ENCODE measurements at places on chromosomes 13 and 19.

DNA sequence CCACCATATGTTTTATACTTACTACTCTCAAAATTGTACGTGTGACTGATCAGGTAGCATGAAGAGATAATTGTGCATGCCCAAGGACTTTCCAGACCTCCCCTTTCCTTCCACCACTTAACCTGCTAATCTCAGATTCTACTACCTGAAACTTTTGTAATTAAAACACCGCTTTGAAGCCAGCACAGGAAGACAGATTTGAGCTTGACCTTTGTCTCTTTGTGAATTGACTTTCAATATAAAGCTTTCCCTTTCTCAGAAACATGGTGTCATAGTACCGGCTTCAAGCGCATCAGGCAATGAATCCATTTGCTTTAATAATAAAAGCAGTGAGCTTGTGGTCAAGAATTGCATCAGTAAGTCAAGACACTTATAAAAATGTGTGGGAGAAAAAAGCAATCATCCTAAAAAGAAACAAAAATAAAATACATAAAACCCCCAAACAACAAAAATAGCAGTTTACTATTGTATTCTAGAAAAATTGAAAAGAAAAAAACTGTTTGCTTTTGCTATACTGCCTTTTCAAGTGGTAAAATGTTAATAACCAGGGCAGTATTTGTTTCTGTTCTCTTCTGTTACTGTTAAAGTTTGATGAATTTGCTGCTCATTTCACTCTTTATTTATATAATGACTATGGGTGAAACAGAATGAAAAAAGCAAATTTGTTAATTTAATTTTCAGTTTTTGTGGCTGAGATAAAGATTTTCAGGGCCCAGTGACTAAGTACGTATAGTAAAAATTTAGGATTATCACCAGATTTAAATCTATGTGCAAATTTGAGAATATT lies 2075.3 kb downstream of the PCDH9 start:
- ATAC-seq, result no peak

DNA sequence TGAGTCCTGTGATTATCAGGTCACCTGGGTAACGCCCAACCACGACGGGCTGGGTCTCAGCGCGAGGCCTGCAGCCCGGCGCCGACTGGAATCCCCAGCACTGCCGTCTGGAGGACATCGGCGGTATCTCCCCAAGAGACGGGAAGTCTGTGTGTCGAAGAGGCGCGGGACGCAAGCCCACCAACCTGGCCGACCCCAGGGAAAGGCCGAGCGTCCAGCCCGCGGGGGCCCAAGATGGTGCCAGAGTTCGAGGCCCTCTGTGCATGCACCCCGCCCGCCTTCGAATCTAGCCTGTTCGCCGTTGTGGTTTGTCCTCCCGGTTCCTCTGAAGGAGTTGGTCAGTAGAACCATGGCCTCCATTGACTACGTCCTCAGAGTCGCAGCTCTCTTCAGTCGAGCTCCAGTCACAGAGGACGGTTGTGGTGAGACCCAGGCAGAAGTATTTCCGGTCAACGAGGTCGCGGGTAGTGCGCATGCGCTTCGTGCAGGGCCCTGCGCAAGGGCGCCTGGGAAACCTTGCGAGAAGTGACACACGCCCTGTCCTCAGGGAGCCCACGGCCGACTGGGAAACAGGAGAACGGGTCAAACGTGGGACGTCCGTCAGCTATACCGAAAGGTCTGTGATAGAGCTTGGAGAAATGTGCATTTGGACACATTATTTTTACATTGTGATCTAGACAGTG lies 24.1 kb upstream of the PEG3 start:
- no peak for ATAC-seq

- ATAC-seq, result no peak
Observed at GRCh38 chr13:30255696-30256095, 51.7 kb downstream of the KATNAL1 start.

DNA sequence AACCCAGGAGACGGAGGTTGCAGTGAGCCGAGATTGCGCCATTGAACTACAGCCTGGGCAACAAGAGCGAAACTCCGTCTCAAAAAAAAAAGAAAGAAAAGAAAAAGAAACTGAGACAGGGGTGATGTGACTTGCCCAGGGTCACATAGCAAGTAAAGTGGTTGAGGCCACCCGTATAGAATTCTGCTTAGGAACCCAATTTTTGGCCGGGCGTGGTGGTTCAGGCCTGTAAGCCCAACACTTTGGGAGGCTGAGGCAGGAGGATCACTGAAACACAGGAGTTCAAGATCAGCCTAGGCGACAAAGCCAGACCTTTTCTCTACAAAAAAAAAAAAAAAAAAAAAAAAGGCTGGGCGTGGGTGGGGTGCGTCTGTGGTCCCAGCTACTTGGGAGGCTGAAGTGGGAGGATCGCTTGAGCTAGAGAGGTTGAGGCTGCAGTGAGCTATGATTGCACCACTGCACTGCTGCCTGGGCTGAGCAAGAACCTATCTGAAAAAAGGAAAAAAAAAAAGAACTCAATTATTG lies 1.3 kb downstream of the SNRPA start:
- no peak for ATAC-seq

DNA sequence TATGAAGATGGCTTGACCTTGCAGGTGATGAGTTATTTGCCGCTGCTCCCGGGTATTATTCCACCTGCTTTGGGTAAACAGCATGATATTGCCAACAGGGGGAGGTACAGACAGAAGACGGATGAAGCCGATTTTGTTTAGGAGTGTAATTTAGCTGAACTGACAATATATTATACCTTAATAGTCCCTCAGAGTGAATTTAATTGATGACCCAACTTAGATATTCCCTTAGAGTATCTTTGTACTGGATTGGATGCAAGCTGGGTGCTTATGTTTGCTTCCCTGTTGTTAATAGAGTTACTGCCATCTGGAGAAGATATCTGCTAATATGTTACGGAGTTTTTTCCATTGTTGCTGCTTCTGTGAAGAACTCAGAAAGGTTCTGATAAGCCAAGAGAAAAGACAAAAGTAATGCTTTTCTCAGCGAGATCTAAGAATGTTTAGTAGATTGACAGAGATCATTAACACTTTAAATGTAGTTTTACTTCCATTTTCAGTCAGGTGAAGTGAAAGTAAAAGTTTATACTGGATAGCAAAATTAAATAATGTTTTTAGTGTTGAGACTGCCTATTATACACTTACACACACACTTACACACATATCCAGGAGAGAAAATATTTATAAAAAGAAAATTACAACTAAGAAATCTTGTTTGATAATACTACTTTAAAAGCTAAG lies 2220.8 kb upstream of the PCDH20 start:
- no peak for ATAC-seq

DNA sequence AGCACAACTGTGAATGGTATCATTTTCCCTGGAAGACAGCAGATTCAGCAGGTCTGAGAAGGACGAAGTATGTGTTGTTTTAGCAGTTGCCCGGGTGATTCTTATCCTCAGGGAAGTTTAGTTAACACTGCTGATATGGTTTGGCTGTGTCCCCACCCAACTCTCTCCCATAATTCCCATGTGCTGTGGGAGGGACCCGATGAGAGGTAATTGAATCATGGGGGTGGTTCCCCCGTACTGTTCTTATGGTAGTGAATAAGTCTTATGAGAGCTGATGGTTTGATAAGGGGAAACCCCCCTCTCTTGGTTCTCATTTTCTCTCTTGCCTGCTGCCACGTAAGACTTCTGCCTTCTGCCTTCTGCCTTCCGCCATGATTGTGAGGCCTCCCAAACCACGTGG lies 81.0 kb upstream of the UBAC2 start:
- peak; percentile 64 for ATAC-seq

DNA sequence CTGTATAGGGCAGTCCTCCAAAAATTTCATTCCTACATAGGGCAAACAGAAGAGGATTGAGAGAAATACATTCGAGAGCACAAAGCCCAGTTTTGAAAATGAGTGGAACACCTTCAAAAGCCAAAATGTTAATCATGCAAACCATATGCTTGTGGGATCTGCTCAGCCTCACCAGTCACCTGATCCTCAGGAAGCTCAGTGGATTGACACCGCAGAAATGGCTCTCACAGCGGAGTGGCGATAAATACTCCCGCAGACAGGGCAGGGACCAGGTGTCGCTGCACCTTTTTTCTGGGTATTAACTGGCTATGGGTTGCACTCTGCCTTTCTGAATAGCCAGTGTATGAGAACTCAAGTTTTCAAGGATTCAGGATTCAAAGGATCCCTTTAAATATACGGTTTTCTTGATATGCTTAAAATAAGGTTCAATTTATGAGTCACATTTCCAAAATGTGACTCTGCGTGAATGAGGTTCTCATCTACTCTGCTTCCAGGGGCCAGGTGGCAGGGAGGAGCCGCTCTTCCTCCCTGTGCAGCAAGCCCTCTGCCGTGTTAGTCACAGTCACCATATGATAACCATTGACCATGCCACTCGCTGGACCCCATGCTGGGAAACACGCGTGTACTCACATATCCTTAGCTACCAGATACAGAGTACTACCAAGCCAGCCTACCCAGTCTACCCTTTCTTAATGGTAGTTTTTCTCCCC lies 18.3 kb upstream of the DHRS12 start:
- no peak for ATAC-seq

GRCh38 chr13:61898207-61898606 lies 482.6 kb upstream of the PCDH20 start:
- ATAC-seq, result no peak

- peak; percentile 88 for ATAC-seq
Observed at GRCh38 chr13:49760558-49760957, 31.9 kb downstream of the KPNA3 start.

DNA sequence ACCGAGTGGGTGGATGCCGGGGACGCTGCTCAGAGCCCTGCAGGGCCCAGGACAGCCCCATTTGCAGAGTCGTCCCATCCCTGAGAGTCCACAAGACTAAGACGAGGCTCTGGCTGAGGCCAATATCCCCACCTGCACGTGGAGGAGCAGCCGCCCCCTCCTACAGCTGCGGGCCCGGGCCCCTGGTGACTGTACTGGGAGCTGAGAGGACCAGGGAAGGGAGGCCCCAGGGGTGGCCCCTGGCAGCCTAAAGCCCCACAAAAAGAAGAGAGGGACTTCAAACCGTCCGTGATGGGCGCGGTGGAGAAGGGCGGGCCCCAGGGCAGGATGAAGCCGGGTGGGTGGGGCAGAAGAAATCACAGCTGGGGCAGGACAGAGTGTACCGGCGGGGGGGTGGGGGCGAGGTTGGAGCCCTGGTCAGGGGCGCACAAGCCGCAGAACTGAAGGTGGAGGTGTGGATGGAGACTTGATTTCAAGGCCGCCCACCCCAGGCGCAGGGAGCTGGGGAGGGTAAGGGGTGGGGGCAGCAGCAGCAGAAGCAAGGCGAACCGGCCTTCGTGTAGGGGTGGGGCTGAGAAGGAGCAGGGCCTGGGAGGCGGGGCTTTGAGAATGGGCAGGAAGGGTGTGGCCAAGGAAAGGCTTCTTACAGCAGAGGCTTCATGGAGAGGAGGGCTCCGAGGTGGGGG lies 12.9 kb downstream of the CFD start:
- peak; percentile 80 for ATAC-seq

- ATAC-seq, result no peak
Observed at GRCh38 chr19:49362929-49363267, 682 bp upstream of the TEAD2 start.

DNA sequence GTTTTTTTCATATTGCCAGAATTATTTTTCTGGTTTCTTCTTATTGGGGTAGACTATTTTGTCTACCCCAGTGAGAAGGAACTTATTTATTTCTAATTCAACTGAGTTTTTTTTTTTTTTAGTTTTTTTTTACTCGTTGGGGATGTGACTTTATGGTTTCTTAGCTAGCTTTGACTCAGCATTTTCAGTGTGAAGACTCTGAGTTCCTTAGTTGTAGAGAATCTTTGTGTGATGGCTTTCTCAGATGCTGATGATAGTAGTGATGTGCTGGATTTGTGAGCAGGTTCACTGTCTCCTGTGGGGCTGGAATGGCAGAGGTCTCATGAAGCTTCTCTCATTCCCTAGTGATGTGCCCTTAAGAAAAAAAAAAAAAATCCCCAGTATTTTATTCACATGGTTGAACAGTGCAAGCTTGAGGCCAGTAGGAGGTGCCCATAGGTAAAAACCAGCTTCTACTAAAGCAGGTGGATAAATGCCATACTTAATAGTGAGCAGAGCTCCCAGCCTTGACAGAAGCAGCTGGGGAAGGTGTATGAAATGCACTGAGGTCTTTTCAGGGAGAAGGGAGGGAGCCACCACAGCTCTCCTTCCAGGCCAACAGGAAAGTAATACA lies 106.2 kb upstream of the KLF5 start:
- ATAC-seq, result no peak

DNA sequence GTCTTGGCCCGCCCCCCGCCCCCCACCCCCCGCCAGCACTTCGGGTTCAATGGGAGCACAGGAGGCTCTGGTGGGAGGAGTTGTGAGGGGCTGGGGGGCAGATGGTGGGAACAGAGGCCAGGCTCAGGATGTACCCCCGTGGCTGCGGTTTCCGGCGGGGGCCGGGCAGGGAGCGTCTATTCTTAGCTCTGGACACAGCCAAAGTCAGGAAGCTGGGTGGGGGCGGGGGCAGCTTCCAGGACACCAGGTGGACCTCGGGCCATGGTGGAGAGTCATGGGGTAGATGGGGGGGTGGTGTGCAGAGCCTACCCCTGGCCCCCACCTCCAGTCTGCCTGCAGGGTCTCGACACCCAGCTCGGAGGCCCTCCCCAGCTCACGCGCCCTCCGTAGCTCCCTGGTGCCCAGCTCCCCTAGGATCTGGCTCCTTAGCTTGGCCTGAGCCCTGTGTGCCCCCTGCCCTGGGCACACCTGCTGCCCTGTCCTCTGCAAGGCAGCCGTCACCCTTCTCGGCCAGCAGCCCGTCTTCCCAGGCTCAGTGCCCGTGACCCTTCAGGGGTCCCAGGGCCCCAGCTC lies 2.2 kb upstream of the TBXA2R start:
- no peak for ATAC-seq

DNA sequence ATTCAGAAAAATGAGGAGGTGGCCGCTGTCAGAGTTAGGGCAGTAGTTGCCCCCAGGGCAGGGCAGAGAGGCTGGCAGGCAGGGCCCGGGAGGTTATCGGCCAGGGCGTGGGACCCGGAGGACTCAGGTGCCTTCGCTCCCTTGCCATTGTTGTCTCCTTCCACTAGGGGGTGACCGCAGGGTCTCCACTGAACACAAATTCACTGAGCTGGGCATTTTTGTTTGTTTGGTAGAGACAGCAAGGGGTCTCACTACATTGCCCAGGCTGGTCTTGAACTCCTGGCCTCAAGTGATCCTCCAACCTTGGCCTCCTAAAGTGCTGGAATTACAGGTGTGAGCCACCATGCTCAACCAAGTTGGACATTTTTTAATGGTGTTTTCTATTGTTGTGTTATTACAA lies 25.1 kb downstream of the CARS2 start:
- no peak for ATAC-seq

- no peak for ATAC-seq
Observed at GRCh38 chr13:23949200-23949599, 51.9 kb upstream of the C1QTNF9B start.

GRCh38 chr19:3411636-3412035 lies 45.3 kb downstream of the NFIC start:
- no peak for ATAC-seq

DNA sequence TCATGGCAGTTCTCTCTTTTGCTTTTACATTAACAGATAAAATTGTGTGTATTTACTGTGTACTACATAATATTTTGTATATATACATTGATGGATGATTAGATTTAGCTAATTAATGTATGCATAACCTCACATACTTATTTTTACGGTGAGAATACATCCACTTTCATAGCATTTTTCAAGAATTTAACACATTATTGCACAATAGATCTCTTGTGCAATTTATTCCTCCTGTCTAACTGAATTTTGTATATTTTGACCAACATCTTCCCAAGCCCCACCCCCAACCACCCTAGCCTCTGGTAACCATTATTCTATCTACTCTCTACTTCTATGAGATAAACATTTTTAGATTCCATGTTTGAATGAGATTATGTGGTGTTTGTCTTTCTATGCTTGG lies 194.7 kb downstream of the RBM26 start:
- ATAC-seq, result no peak

- no peak for ATAC-seq
Observed at GRCh38 chr19:33569821-33570220, 48.2 kb upstream of the PEPD start.

GRCh38 chr13:50026788-50027473 lies 11.7 kb downstream of the KCNRG start:
- ATAC-seq, result peak; percentile 99

Data from stimulated activated memory B cell treated with anti-CD40 and anti-IgM and Interleukin-4, amounts not matched to agents 10 μg/mL and 1 μg/mL and 100 μg/mL, for 72 hours (primary cell).